Effector CD8-positive, alpha-beta T cell (primary cell): ENCODE measurements at places on chromosomes 7 and 10.

DNA sequence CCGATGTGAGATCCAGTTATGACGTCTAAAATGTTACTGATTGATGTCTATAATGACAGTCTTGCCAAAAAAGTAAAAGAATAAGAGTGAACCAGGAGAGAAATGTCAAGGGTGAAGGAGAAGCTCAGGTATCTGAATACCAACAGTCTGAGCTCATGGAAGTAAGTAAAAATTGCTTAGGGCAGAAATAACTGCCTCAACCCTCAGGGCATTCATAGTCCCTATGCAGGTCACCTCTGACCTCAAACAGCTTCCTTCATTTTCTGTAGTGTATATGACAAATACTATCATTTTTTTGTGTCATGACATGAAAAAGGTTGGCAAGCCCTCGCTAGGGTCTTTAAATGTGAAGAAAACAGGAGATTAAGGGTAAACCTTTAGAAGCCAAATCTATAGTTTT, 41.0 kb upstream of the MRPS16 start:
- DNase-seq = no peak

- no peak for DNase-seq
These were observed 13.6 kb upstream of the KCND2 start for GRCh38 chr7:120259386-120259785.

GRCh38 chr7:123004931-123005330, 9.4 kb upstream of the TAS2R16 start:
- DNase-seq = no peak

GRCh38 chr7:24716480-24717246, 40.6 kb downstream of the GSDME start:
- no peak for DNase-seq

GRCh38 chr7:2537981-2538851, 17.1 kb downstream of the BRAT1 start:
- DNase-seq = no peak

DNA sequence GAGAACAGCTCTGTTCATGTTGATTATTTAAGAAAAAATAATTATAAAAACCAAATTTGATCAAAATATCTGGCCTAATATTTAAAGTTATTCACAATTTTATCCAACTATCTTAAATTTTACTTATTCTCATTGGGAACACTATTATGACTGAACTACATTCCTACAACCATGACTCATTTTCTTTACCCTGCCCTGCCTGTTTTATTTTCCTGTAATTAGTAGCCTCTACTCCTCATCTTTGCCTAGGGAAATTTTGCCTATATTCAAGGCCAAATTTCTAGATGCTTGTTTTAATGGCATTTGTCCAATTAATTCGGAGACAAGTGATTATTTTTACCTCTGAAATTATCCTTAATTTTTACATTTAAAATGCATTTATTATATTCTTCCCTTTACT, 289.7 kb upstream of the TMEM229A start:
- no peak for DNase-seq

DNA sequence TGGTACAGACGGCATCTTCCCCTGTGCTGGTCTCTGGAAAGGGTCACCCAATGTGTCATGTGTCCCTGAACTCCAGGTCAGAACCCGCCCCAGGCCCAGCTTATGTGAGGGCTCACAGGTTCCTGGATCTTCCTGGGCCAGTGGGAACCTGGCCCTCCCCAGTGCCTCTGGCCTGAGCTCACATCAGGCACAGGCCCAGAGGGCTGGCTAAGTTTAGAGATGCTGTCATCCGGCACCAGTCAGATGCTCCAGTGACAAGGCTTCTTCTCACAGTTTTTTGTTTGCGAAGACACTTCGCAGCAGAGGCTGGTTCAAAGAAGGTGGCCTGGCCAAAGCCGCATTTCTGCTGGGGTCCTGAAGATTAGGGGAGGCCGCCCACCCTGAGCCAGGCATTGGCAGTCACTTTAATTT, 11.8 kb downstream of the CAMK2B start:
- DNase-seq = no peak

DNA sequence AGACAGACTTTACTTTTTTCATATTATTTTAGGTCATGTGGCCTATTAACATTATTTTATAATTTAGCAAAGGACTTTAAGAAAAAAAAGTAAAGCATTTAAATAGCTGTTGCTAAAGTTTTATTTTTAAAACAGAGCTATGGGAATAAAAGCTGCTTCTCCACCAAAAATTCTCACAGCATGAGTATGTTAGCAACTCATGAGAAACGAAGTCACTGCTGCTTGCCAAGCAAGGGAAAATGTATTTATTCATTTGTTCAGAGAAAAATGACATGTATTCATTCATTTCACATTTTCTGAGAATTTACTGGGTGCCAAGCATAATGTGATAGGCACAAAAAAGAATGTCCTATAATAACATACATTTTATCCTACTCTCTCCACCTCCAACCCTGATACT, 5.1 kb downstream of the LRRC72 start:
- no peak for DNase-seq

DNA sequence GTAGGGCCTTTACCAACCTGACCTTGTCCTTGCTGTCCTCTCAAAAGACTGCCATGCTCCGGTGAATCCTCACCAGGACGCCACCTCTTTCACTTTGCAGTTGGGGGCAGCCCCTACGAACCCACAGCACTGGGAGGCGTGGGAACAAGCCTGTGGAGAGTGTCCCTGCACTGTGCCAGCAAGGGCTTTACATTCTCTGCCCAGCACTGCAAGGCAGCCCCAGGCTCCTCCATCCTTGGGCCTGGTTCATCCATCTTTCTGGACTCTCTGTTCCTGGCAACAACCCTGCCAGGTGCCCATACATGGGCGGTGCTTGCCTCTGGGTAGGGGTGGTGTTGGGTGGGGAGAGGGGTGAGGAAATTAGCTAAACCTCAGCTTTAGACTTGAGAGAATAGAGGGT, 1.4 kb downstream of the CHAT start:
- DNase-seq = no peak

DNA sequence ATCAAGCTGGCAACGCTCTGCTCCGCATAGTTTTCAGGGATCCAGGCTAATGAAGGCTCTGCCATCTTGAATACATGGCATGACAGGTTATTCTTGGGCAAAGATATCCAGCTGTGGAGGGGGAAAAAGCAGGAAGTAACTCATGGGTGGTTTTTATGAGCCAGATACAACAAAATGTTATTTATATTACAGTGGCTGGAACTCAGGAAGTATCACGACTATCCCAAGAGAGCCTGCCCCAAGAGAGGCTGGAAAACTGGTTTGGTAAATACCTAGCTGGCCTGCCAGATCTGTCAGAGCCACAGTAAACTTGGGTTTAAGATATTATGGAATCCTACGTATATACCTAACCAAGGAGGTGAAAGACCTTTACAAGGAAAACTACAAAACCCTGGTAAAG, 462.8 kb upstream of the ANKRD30A start:
- DNase-seq = no peak

GRCh38 chr7:17493446-17493845, 195.0 kb downstream of the AHR start:
- no peak for DNase-seq

DNA sequence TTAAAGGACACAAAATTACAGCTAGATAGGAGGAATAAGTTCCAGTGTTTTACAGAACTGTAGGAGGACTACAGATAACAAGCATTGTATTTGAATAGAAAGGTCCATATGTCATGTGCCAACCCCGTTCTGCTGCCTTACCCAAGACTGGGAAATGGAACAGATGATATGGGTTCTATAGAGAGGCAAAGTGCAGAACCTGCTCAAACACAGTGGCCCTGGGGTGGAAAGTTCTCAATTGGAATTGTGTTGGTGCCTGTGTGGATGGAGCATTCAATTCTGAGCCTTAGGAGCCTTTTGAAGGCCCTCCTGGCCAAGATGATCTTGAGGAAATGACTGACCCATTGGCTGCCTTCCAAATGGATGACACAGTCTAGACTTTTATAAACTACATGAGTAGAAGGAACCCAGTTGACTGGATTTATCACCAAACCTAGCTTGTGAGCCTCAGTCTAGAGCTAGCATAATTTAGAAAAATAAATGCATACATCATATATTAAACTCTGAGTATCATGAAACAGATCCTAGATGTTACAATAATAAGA, 4.1 kb upstream of the PRSS1 start:
- DNase-seq = no peak

- DNase-seq = no peak
These were observed 43.2 kb downstream of the ZNF467 start for GRCh38 chr7:149729983-149730801.

GRCh38 chr10:89684604-89685003, 16.8 kb upstream of the KIF20B start:
- DNase-seq = no peak

DNA sequence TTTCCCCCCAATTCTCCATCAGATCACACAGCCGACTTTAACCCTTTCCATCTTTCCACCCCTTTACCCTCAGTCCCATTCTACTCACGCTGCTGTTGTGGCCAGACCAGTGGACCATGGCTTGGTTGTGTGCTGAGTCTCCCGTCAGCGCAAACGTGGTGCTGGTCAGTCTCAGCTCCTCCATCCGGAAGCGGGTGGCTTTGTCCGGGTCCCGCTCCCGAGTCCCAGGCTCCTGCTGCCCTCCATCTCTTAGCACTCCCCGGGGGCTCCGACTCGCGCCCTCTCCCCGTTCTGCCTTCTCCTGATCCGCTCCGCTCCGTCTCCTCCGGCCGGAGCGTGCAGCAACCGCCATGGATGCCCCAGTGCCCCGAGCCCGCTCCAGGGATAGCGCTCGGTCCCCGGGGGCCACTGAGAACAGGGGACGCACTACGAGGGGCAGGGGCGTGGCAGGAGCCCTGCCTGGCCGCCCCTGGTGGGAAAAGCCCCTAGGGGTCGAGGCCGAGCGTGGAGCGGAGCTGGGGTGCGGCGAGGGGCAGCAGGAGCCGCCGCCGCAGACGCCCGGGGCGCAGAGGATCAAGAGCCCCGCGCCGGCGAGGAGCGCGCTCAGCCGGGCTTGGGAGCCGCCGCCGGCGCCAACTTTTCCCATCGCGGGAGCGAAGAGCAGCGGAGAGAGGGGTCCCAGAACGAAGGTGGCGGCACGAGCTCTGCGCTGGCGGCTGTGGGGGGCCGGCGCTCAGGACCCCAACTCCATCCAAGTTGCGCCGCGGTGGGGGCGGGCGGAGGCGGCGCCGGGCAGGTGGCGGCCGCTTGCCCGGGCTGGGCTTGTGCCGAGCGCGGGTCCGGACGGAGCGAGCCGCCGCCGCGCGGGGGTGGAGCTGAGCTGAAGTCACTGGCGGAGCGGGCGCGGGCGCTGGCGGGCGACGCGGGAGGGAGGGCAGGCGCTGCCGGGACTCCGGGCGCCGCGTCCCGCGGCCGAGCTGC, at the start of gene SORCS1:
TSS of gene SORCS1 (minus strand) at position 826 of the 981 bp plus-strand sequence.
- DNase-seq = no peak

DNA sequence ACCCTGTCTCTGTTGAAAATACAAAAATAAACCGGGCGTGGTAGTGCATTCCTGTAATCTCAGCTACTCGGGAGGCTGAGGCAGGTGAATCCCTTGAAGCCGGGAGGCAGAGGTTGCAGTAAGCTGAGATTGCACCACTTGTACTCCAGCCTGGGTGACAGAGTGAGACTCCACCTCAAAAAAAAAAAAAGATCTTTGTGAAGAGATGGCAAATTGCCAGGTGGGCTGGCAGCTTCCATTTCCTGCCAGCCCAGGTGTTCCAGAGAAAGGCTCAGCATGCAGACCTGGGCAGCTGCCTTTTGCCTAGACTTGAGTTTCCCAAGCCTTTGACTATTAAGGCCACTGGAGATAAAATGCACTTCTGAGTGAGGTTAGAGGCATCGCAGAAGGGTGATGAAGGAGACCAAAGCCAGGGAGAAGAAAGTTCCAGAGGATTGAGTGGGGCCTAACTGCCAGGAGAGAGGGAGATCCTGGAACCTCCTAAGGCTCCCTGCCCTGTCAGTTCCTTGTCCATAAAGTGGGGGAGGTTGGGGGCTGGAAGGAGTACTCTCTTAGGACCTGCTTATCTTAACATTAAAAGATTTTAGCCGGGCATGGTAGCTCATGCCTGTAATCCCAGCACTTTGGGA, 10.0 kb upstream of the DDIT4 start:
- DNase-seq = no peak

DNA sequence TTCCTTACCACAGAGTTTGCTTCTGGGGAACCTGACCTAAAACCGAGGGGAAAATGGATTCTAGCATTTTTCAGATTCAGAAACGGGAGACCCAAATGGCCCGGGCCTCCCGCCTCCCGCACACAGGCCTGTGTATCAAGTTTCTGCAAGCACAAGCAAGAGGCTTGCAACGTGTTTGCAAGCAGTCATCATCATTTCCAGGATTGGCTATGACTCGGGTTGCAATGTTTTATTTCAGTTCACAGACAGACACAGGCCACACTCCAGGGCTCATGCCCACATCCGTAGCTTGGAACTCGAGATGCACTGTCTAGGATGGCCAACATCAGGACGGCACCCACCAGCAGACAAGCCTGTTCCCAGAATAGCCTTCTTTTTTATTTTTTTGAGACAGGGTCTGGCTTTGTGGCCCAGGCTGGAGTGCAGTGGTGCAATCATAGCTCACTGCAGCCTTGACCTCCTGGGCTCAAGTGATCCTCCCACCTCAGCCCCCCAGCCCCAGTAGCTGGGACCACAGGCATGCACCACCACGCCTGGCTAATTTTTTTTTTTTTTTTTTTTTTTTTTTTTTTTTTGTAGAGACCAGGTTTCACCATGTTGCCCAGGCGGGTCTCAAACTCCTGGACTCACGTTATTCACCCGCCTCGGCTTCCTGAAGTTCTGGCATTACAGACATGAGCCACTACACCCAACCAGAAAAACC, 68.1 kb upstream of the FOXK1 start:
- no peak for DNase-seq

DNA sequence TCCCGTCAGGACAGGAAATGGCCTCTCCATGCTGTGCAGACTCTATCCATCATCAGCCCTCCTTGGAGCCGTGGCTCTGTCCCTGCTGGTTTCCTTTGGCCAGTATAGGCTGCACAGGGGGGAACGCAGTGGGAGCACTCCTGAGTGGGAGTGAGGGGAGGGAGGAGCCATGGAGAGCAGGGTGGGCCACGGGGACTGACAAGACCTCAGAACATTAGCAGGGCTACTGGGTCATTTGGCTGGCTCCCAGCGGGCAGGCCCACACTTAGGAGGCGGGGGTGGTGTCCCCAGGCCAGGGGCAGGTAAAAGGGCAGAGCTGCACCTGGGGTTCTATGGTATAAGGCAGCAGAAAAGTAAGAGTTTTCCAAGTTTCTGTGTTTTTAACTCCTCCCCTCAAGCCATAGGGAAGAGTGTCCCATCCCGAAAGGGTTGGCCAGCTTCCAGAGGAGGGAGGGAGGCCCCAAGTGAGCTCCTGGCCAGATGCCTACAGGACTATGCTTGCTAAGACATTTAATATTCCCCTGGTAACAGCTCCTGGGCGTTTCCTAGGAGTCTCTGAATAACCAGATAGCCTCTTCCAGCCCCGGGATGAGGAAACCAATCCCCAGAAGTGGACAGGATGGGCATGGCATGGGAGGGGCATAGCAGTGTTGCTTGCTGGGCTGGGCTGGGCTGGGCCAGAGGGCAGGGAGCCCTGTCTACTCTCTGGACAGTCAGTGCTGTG, 5.5 kb upstream of the OPN4 start:
- DNase-seq = no peak

GRCh38 chr7:123440101-123440548, 94.3 kb downstream of the IQUB start:
- no peak for DNase-seq

GRCh38 chr7:148905093-148905666, 21.1 kb upstream of the EZH2 start:
- DNase-seq = no peak
